ENCODE measurements at places on chromosomes 6 and 20.

DNA sequence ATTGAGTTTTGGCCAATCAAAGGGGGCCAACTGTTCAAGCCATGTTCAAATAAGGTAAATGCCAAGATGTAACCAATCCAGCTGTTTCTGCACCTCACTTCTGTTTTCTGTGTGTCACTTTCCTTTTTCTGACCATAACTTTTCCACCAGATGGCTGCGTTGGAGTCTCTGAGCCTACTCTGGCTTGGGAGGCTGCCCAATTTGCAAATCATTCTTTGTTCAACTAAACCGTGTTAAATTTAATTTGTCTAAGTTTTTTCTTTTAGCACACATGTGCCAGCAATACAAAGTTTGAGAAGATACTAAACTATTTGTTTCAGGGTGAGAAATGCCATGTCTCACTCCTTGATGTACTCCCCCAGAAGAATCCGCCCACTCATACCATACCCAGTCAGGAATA is 52.1 kb downstream of the IYD start:
- DNase-seq: no peak

DNA sequence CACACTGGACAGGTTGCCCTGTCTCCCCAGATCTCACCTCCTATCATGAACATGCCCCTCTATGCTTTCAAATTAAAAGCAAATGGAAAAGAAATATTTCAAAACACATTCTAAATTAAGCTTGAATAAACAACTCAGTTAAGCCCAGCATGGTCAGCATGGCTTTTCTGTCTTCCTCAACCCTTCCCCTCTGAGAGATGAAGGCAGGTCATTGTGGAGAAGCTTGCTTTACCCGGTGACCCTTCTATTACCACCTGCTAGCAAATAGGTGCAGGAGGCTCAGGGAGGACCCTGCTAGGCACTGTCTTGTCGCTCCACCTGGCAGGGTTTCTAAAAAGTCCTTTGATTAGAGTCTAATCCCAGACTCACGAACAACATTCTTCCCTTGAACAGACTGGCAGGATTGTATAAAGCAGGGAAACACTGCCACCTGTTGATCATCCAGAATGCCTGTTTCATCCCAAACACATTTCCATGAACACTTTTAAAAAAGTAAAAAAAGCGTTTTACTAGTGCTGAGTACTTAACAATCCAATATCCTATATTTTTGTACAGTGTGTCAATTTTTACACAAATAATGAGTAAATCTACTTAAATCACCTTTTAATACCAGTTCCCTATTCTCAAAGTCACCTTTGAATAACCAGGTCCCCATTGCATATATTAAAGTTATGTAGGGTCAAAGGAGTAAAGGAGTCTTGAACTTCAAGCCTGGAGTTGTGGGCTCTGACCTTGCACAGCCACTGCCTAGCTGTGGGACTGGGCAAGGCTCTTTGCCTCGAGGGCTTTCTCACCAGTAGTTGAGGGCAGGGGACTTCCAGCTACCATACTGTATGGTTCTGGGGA is 75.5 kb downstream of the GPR6 start:
- peak; percentile 52 for DNase-seq

- DNase-seq: no peak
Observed at GRCh38 chr6:119781365-119781764, 431.8 kb upstream of the MAN1A1 start.

GRCh38 chr20:63896264-63897105 is 1.6 kb downstream of the DNAJC5 start:
- DNase-seq: peak; percentile 85

- no peak for DNase-seq
Observed at GRCh38 chr20:48054051-48054450, 268.8 kb upstream of the SULF2 start.

- no peak for DNase-seq
Observed at GRCh38 chr20:23125625-23126191, 39.6 kb upstream of the CD93 start.

DNA sequence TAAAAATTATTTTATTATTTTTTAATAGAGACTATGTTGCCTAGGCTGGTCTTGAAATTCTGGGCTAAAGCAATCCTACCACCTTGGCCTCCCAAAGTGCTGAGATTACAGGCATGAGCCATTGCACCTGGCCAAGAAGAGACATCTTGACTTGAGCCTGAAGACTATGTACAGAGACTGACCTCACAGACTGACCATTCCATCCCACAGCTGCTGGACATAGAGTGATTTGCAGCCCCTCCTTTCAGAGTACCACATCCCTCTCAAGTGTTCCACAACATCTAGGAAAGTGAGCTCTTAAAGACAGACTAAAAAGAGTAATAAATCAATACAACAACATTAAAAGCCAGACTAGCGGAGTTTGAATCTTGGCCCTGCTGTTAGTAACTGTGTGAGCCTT is 39.0 kb downstream of the RNF8 start:
- DNase-seq: no peak

GRCh38 chr6:45681860-45682511 is 304.3 kb upstream of the SUPT3H start:
- peak; percentile 12 for DNase-seq

DNA sequence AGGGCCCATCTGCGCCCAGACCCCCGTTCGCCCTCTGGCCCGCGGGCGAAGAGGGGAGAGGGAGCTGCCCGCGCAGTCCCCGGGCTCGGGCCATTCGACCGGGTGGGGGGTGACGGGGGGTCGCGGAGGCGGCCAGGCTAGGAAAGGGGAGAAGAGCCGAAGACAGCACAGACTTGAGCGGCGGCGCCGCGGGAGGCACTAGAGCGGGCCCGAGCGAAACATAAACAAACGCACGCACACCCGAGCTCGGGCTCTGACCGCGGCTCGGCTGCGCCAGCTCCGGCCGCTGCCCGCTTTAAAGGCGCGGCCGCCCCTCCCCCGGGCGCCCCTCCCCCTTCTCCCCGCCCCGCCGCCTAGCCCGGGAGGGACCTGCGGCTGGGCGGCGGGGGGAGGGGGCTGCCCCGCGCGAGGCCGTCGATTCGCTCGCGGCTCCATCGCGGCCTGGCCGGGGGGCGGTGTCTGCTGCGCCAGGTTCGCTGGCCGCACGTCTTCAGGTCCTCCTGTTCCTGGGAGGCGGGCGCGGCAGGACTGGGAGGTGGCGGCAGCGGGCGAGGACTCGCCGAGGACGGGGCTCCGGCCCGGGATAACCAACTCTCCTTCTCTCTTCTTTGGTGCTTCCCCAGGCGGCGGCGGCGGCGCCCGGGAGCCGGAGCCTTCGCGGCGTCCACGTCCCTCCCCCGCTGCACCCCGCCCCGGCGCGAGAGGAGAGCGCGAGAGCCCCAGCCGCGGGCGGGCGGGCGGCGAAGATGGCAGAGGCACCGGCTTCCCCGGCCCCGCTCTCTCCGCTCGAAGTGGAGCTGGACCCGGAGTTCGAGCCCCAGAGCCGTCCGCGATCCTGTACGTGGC is at the start of gene FOXO3:
FOXO3 (plus strand) TSS at position 455 of the 846 bp plus-strand sequence; CDS start at position 747, 292 bp downstream.
- DNase-seq: peak; percentile 87

All from common myeloid progenitor, CD34-positive (primary cell).